NCI-H2029 (cell line): ENCODE measurements at places on chromosomes 12 and 14.

- DNase-seq = no peak
Measured at GRCh38 chr14:78157494-78158437, 12.4 kb upstream of the NRXN3 start.

GRCh38 chr12:125643055-125643454 is 577.8 kb downstream of the AACS start:
- no peak for DNase-seq

DNA sequence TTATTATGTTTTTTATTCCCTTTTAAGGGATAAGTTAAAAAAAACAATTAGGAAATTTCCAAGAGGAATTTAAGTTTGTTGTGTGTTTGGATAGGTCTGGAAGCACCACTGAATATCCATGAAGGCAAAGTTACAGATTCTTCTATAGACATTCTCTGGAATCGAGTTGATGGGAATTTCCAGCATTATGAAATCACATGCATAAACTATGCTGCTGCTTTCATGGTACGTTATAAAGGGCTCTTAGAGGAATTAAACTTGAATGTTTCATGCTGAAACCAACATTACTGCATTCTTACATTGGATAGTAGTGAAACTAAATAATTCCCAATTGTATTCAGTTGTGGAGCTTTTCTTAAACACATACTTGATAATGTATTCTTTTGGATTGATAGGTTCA is 21.5 kb upstream of the PTPRQ start:
- no peak for DNase-seq

- no peak for DNase-seq
Measured at GRCh38 chr14:87994974-87995373, 2.0 kb upstream of the GALC start.
